Astrocyte (in vitro differentiated cells and primary cell): ENCODE measurements at places on chromosomes 2 and 18. TPM values are rescaled to one million over a fixed set of nuclear protein-coding genes. Genes with fewer than 3 reads are reported as not detected.
A peak's percentile ranks its signal among the peaks of the same experiment; 100 is the strongest.

DNA sequence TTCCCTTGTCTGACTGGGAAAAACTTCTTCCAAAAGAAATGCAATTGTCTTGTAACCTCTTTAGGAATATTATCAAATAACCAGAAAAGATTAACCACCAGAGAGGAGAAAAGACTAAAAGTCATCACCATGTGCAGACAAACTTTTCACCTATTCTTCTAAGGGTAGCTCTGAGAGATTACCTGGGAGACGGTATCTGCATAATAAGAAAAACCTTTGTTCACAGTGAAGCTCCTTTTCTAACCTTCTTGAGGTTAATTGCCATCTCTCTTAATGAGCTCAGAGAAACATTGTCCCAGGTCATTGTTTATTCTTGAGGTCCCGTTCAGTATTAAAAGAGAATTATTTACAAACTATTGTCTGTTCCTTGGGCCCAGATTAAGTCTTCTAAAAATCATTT, 1091.2 kb upstream of the LRRTM1 start:
- no peak overlapping the region for H3K4me3 ChIP-seq
- H3K4me1 ChIP-seq, result no peaks in the 10 kb centered on the region
- DNase-seq, result no peak
- H3K27ac ChIP-seq, result no peak overlapping the region
- no peaks in the 10 kb centered on the region for H3K27me3 ChIP-seq

- H3K27me3 ChIP-seq, result no peaks in the 10 kb centered on the region
- no peaks in the 10 kb centered on the region for H3K4me1 ChIP-seq
- DNase-seq, result peak; percentile 44
- H3K36me3 ChIP-seq, result no peaks in the 10 kb centered on the region
- H3K27ac ChIP-seq, result no peak overlapping the region
Observed at GRCh38 chr18:36634573-36635216, 194.1 kb downstream of the TPGS2 start.

Gene CPLX4
- total RNA-seq, result not detected in 2 replicates

DNA sequence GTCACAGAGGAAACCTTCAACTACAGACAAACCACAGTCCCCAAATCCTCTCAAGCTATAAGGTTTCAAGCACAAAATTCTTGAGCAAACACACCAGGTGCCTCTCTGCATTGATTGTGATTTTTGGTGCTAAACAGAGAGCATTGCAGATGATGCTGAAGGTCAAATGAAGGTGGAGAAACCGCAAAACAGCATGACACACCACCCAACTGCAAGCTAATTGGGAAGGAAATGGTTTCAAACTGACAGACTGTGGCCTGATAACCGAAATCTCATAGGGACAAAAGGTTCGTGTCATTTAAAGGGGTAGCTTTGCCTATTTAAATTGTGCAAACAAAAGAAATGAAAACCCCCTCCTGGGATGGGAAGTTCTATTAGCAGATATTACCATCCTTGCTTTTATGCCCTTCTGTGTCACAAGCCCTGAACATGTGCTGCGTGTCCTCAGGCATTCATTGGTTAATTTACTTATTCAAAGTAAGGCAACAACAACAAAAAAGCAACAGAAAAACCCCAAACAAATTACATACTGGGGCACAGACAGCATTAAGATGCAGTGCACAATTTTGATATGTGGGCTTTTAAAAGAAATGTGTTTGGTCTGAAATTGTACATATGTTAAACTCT, 154.9 kb downstream of the AQP4 start:
- H3K27ac ChIP-seq, result no peak overlapping the region
- no peaks in the 10 kb centered on the region for H3K4me1 ChIP-seq
- no peaks in the 10 kb centered on the region for H3K27me3 ChIP-seq
- no peaks in the 10 kb centered on the region for H3K36me3 ChIP-seq
- no peak for DNase-seq

GRCh38 chr18:12032786-12033642, 51.7 kb downstream of the IMPA2 start:
- H3K4me3 ChIP-seq, result no peak overlapping the region
- H3K36me3 ChIP-seq, result no peaks in the 10 kb centered on the region
- H3K4me1 ChIP-seq, result peaks cover 4% of the 10 kb centered on the region
- H3K27ac ChIP-seq, result no peak overlapping the region

DNA sequence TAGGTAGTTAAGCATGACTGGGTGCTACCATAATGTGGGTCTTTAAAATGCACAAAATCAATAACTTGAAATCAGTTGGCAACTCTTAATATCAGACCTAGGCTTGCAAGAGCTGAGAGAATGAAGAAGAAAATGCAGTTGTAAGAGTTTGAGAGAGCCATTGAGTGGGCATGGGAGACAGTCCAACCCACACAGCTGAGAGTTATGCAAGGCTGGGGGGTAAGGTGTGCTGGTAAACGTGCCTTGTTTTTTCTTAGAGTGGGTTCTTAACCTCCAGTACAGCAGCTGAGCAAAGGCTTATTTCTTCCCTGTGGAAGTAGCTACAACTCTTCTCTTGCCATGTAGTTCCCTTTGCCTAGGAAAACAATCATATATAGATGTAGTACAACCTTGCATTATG, 20.2 kb upstream of the CCDC178 start:
- no peaks in the 10 kb centered on the region for H3K27me3 ChIP-seq
- no peak for DNase-seq
- no peaks in the 10 kb centered on the region for H3K4me1 ChIP-seq
- no peak overlapping the region for H3K27ac ChIP-seq
- H3K4me3 ChIP-seq, result no peak overlapping the region

Gene SCYGR4
- not detected in 2 replicates for total RNA-seq

Gene FASTKD2
- 20.8 and 21.7 TPM in 2 replicates for total RNA-seq

DNA sequence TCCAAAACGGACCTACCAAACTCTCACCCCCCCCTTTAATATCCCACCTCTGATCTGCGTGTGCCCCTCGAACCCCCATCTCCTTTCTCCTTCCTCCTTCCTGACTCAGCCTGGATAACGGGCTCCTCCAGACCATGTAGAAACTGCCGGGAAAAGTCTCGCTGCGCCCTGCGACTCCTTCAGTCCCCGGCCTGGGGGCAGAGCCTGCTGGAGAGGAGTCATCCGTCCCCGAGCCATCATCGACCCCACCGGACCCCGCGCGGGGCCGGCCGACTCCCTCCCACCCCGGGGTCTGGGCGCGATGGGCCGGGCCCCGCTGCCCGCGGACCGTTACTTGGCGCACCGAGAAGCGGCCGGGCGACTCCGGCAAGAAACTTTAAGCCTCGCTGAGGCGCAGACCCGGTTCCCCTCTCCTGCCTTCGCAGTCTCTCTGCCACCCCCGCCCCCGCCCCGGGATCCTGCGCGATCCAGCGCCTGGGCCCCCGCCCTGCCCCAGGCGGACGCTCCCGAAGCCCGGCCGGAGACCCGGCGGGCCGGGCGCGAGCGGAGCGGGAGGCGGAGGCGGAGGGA, 3.4 kb downstream of the ZEB2 start:
- no peak for DNase-seq
- H3K27me3 ChIP-seq, result peaks cover 12% of the 10 kb centered on the region
- peak overlapping the region; percentile 73 for H3K4me3 ChIP-seq
- H3K27ac ChIP-seq, result peak overlapping the region; percentile 99
